Cortex of kidney (tissue), 1 donor: ENCODE measurements at places on chromosomes 1 and 21.

DNA sequence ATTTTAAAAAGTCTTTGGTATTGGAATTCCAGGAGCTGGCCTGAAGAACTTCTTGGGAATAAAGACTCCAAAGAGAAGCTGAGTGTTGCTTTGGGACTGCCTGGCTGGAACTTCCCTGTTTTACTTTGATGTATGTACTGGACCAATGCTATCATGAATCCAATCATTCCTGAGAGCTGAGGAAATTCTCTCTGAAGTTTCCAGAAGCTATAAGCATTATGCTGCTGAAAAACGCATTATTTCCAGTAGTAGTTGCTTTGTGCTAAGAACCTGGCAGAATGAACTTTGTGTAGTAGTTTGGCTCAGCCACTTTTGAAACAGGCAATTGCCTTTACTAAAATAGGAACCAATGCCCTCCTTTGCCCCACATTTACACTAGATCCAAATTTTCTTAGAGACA, 260.7 kb downstream of the HLX start:
- DNase-seq, result no peak

GRCh38 chr1:2373551-2374251, 17.7 kb downstream of the MORN1 start:
- DNase-seq, result no peak

DNA sequence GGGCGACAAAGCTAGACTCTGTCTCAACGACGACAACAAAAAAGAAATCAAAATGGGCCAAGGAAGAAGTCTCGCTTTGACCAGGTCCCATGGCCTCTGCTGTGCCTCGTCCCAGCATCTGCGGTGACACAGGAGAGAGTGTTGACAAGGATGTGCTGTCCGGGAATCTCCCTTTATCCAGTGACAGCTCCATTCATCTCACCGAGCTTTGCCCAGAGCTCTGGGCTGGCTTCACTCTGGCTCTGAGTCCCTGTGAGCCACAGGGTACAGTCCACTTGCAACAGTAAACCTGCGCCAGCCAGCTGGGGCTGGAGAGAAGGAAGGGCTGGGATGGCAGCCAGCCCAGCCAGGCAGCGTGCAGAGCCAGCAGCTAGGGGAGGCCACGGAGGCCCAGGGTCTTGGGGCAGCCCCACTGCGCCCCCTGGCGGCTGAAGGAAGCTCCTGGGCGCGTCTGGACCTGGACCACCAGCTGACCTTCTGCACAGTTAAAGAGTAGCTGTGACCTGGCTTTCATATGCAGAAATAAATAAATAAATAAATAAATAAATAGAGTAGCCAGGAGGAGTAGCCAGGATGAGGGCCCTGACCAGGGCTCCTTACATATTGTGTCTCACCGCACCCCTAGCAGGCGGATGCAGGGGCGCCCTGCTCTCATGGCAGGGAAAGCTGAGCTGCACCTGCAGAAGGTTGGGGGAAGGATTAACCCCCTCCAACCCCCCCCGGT, 29.7 kb downstream of the ENO1 start:
- DNase-seq, result peak; percentile 56

GRCh38 chr1:156664046-156664766, 13.0 kb downstream of the NES start:
- no peak for DNase-seq

DNA sequence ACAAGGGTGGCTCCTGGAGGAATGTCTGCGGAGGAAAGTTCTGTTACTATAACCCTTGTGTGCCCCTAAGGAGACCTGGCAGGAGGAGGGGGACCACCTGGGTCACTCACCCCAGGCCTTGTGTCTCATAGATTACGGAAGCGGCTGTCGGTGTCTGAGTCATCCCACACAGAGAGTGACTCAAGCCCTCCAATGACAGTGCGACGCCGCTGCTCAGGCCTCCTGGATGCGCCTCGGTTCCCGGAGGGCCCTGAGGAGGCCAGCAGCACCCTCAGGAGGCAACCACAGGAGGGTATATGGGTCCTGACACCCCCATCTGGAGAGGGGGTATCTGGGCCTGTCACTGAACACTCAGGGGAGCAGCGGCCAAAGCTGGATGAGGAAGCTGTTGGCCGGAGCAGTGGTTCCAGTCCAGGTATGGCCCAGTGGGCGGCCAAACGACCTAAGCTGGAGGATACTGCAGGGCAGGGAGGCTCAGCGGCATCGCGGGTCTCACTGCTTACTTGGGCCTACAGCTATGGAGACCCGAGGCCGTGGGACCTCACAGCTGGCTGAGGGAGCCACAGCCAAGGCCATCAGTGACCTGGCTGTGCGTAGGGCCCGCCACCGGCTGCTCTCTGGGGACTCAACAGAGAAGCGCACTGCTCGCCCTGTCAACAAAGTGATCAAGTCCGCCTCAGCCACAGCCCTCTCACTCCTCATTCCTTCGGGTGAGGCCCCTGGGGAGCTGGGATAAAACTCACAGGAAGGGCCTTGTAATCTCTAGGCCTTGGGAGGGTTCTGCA, 101.4 kb downstream of the PIK3R3 start:
- no peak for DNase-seq

DNA sequence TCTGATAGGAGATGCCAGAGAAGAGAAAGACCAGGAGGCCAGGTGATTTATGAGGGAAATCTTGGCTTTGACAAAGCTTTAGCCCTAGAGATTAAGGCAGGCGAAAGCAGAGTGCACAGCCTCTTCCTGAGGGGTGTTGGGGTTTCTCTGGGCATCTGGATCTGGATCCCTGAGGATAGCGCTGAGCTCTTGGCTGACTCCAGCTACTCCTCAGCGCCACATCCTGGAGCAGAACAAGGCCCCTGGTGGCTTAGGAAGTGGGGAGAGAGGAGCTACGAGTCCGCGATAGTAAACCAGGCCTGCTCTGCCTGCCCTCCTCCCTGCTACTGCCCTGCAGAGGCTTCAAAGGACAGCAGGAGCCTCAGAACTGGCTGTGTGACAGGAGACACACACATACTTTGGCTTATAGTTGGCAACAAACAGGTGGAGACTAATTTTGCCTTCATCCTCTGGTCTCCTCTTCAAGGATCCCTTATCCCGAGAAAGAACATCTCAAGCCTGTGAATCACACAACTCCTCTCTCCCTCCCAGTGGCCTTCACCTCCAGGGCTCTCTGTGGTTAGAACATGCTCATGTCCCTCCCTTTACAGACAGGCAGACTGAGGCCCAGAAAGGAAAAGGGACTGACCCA, 66.9 kb downstream of the TRABD2B start:
- no peak for DNase-seq

DNA sequence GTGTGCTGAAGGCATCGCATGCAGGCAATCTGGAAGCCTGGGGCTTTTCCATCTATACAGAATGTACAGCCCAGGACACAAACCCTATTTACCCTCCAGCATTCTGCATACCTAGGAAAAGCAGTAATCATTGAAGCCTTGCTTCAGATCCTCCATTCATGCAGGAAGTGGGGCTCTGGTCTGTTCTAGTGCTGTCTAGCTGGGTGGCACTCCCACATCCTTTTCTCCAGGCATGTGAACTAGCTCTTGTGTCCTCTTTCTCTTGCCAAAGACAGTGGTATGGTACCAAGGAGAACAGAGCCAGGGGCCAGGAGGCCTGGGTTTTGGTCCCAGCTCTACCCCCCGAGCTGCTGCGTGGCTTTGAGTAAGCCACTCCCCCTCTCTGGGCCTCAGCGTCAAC, 21.7 kb downstream of the LRP8 start:
- DNase-seq, result no peak

DNA sequence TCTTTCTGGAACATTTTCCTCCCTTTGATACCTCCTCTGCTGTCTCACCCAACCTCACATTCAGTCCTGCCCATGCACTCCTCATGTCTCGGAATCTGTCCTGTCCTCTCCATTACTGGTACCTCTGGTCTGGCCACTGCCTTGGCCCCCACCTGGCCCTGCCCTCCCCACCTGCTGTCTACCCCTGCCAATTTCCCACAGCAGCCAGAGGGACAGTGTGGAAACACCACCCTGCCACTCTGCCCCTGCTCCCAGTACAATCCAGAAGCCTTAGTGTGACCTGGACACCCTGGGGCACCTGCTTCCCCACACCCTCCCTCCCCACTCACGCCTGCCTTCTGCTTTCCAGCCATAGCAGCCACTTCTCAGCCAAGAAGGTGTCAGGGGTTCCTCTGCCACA, 534.4 kb downstream of the MATN1 start:
- no peak for DNase-seq

DNA sequence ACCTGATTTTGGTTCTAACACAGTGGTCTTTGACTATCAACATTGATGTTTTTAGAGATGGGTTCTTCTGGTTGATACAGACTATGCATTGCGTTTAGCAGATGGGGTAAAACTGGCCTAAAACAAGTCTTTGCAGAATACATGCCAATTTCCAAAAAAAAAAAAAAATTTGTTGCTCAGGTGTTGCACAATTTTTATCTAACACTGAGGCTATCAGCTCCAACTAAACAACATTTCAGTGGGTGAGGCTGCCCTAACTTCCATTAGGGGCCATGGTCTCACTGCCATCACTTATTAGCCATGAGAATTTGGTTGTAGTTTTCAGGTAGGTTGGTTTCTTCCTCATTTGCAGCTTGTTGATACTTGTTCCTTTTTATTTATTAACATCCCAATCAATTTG, 14.0 kb downstream of the AGMAT start:
- DNase-seq, result no peak

DNA sequence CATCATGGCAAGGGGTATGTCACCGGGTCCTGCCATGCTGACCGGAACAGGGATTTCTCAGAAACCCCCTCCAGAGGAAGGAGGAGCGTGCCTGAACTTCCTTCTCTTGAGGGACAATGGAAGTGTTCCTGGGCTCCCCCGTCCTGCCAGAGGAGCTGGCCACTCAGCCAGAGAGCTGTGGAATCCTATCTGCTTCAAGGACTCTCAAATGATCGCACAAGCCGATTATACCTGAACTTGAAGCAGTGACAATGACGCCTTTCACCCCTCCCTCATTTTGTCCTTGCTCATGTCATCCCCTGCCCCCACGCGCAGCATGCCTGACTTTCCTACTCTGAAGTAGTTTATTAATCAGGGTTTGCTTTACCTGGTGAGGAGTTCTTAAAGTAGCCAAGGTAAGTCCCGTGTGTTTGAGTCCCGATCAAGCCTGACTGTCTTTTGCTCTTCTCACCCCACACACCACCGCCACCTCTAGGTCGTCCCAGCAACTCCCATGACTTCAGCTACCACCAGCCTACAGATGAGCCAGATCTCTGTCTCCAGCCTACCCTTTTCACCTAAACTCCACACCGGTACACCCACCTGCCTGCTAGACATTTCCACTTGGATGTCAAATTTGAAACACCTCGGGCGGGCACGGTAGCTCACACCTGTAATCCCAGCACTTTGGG, 25.0 kb upstream of the PRELP start:
- DNase-seq, result no peak

DNA sequence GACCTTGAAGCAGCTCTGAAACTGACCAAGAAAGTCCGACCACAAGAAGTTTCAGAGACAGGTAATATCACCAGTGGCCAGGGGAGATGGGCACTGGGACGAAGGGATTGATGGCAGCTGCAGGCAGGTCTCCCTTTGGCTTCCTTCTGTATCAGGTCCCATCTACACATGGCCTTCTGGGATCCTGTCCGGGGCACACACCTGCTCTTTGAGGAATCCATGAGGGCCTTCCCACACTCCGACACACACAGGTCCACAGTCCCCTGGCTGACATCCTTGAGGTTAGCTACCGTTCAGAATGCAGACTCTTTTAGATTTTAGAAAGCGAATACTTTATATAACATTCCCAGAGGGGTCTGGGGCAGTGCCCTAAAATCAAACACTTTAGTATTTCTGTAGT, 26.5 kb upstream of the TMEM125 start:
- DNase-seq, result no peak

DNA sequence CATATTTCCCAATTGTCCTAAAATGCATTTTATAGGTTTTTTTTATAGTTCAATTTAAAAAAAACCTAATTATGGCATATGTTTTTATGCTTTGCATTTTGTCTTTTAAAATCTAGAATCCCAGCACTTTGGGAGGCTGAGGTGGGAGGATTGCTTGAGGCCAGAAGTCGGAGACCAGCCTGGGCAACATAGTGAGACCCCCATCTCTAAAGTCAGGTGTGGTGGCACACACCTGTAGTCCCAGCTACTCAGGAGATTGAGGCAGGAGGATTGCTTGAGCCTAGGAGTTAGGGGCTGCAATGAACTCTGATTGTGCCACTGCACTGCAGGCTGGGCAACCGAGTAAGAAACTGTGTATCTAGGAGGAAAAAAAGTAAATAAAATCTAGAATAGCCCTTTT, 137.2 kb upstream of the POU3F1 start:
- DNase-seq, result no peak

- DNase-seq, result no peak
Observed at GRCh38 chr1:23591460-23592208, 32.3 kb upstream of the ID3 start.

DNA sequence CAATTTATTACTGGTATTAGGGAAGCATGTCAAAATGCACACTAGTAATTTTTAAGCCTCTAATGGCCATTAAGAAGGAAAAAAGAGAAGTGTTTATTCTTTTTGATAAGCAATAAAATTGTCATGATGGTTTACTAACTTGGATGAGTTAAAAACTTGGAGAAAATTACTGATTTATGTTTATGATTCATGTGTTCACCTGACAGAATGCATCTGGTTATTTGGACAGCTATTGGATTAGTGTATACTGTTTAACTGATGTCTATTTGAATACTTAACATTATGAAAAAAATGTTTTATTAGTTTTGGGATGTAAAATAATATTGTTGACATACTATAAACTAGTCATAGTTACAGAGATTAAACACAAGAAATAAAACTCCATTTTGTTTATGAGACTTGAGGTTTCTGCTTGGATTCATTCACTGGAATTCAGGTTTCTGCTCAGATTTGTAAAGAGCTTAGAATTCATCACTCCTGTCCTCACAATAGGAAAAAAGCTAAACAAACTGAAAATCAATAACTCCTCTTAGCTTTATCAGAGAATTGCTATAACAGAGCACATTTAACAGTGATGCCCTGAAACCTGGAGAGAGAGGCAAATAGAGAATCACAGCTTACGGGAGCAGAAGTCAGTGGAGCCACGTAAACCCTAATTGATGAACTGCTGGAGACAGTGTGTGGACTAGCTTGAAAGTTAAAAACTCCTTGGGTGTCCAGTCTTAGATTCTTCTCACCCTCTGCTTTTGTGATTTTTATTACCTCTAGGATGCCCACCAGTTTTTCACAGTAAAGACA, 56.7 kb downstream of the RALGPS2 start:
- no peak for DNase-seq

- DNase-seq, result no peak
Observed at GRCh38 chr1:1291548-1292441, 11.6 kb downstream of the SCNN1D start.

GRCh38 chr1:201459775-201460174, 9.2 kb downstream of the PHLDA3 start:
- DNase-seq, result no peak

DNA sequence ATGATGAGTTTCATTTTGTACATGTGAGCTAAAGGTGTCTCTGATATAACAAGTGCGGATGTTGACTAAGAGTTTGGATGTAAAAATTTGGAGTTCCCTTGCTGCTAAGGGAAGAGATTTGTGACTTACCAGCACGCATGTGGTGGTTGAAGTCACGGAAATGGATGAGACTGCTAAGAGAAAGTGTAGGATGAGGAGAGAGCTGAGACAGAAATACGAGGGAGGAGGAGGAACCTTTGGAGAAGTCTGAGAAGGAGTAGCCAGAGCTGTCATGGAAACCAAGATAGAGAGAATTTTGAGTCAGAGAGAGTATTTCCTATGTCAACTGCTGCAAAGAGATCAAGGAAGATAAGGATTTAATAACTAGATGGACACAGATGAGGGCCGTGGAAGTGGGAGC, 106.5 kb upstream of the COL24A1 start:
- no peak for DNase-seq

GRCh38 chr1:106721790-106722189, 334.7 kb upstream of the PRMT6 start:
- no peak for DNase-seq
